Thyroid gland (tissue), 4 donors: ENCODE measurements at places on chromosomes 1 and 21. TPM values are rescaled to one million over a fixed set of nuclear protein-coding genes. Genes with fewer than 3 reads are reported as not detected.

GRCh38 chr1:75710832-75711231 is 13.7 kb upstream of the ACADM start:
- no peak for DNase-seq

- no peak for DNase-seq
Observed at GRCh38 chr21:41429925-41430491, 4.0 kb downstream of the MX1 start.

DNA sequence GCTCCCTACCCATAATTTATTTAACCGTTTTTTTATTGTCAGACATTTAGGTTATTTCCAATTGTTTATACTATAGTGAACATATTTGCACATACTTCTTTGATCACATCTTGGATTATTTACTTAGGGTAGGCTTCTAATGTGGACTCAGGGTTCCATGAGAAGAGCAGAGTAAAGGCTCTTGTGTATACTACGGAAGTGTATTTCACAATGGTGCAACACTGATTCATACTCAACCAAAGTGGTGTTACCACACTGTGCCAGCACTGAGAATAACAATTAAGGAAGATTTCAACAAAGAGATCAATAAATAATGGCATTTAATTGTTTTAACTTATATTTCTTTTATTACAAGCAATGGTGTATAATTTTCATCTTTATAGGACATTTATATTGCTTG is 251.2 kb downstream of the ZNF326 start:
- no peak for DNase-seq

GRCh38 chr1:16396591-16396990 is 29.5 kb downstream of the SZRD1 start:
- DNase-seq, result no peak

DNA sequence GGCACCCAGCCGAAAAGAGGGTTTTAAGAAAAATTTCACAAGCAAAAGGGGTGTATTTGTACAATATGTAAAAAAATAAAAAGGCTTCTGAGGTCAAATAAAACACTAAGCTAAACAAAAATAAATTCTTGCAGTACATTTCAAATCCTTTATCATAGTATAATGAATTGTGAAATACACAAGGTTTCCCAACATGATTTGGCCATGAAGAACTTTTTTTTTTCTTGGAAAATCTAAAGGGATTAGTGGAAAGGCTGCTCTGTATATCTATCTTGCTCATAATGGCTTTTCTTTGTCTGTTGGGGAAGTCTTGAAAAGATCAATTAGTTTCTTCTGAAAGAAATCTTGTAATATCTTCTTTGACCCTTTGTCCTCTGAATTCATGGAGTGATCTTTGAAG is 593.4 kb downstream of the PLPP3 start:
- DNase-seq, result no peak

DNA sequence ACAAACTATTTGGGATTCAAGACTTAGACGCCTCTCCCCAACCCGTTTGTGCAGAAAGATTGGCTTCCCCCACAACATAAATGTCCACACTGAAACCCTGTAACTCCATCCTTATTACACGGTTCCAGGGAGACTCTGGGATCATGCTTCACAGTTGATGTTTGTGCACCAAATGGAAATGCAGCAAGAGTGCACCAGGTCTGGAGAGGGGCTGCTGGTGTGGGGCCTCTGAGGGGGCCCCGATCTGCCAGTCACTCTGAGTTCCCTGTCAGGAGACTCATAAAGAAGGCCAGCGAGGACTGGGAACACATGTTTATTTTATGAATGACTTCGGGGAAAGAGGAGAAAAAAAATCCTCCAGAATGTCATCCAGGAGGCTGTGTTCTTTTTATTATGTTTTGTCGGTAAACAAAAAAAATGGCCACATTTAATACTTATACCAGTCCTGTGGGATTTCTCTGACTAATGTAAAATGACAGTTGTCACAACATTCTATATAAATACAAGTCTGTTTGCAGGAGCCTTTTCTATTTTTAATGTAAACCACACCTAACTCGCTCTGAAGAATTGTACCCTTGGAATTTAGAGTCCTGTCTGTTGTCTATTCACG is 439.1 kb upstream of the VAMP3 start:
- no peak for DNase-seq

DNA sequence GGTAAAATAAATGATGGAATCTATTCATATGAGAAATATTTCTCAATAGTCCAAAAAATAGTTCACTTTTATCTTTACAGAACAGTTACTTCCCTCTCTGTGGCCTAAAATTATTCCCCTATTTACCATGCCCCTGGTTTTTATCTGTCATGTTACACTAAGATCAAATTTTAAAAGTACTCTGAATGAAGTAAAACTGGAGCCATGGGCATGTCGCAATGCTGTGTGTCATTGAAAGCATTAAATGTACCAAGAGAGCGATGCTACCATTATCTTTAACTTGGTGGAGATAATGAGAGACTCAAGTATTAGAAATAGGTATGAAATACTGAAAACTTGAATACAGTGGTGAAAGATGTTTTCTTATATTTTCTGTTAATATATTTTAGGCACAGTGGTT is 146.2 kb downstream of the KCNT2 start:
- no peak for DNase-seq

GRCh38 chr1:60875138-60875537 is 207.2 kb upstream of the NFIA start:
- no peak for DNase-seq

DNA sequence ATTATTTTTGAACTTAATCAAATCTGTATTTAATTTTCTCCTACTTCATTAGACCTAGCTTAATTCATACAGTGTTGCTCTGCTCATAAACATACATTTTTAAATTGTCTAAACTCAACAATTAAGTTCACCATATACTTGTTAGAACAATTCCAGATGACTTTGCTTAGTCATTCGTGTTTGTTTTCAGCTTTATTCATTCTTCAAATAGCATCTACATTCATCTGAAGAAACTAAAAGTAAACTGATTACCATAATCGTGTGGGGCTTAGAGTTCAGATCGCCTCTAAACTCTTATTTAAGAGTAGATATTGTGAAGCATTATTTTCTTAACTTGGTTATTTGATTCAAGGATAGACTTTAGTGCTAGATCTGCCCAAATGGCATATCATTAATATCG is 34.4 kb downstream of the KLHL20 start:
- DNase-seq, result no peak

DNA sequence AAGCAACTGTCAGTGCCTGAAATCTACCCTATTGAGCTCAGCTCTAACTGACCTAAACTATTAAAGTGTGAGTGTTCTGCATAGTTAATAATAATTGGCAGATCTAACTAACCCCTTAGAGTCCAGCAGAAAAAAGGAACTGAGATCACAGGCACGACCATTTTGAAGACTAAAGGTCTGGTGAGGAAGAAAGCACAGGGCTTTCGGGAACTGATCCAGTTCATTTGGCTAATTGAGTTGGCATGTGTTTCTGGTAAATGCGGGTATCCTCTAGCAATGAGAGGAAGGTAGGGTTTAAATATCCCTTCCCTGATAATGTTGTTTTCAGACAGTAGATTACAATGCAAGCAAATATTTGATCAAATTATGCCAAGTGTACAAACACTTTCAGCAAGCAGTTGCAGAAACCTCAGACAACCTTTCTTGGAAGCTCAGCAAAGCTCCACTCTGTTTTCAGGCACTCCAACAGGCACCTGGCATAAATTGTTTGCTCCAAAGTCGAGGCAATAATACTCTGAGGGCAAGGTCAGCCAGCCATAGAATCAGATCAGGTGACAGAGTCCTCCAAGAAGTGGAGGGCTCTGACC is 100.8 kb downstream of the KCNK1 start:
- DNase-seq, result peak; percentile 5

GRCh38 chr1:183630748-183631147 is 4.8 kb downstream of the ARPC5 start:
- no peak for DNase-seq

GRCh38 chr21:30146558-30147282 is 19.9 kb downstream of the CLDN17 start:
- no peak for DNase-seq

GRCh38 chr1:179369751-179370341 is 4.1 kb downstream of the AXDND1 start:
- DNase-seq, result peak; percentile 19

GRCh38 chr1:161082483-161082882 is 6.9 kb downstream of the NECTIN4 start:
- no peak for DNase-seq

DNA sequence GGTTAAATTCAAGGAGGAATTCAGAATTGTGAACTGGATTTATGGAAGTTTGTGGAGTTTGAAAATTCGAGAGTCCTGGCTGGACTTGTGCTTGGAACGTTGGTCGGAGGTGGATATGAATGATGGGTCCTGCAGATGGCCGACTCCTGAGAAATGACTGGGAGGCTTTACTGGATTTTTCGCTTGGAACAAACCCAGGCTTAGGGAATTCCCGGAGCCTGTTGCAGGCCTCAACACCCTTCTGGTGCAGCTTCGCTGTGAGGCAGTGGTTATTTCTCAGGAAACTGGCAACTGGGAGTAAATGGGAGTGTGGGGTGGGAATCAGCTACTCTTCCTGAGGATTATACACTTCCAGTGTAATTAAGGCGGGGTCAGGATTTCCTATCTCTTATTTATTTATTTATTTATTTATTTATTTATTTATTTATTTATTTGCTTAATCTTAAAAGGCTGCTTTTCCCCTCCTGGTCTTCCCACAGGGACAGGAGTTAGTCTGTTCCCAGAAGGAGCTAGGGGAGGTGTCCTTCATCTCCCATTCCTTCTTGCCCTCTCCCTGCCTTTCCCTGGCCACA is 21.1 kb downstream of the MAPKAPK2 start:
- no peak for DNase-seq

GRCh38 chr1:183780159-183780558 is 24.8 kb upstream of the RGL1 start:
- DNase-seq, result no peak

DNA sequence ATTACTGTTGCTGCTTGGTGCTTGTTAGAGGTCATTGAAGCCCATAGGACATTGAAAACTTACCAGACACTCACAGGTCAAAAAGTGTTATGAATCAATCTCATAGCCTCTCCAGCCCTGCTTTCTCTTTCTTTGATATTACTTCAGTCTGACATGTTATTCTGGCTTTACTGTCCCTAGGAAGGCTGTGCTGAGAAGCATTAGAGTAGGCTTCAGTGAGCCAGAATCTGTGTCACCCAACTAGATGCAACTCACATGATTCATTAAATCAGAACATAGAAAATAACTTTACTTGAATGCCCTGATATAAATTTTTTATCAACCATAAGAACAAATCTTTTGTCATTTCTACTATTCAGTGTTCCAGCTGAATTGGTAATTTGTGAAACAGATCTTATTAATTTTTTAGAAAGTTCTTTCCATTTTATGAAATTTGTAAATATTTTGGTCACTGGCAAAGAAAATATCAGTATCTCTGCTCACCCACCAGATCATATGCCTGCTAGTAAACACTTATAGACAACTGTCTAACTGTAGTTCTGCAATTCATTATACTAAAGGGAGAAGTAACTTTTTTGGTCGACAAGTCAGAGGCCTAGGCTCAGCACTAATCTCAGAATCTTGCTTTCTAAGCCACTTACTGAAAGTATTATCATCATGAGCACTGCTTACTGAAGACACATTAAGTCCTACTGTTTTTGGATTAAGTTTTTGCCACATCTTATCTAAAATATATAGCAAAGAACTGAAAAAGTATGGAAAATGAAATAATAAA is 48.2 kb downstream of the RPAP2 start:
- no peak for DNase-seq

- no peak for DNase-seq
Observed at GRCh38 chr1:32406629-32407111, 12.4 kb upstream of the BSDC1 start.

DNA sequence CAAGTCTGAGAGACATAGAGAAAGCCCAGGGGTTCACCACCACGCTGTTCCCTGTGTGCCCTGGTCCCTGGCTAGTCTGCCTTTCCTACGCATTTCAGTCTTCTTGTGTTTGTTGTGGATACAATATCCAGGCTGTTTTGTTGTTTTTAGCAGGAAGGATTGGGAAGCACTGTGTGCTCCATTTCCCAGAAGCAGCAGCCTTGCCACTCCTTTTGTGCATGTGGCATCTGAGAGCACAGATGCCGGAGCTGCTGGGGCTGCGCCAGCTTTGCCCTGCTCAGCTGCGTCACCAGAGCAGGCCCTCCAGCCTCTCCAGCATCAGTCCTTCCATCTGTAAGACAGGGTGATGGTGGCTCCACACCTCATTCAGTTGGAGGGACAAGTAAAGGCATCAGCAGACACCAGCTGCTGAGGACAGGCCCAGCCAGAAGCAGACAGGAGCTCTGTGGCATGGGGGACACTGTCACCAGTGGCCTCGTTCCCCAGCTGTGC is 94.4 kb upstream of the COL6A1 start:
- no peak for DNase-seq

- peak; percentile 63 for DNase-seq
Observed at GRCh38 chr1:201505503-201505890, 1.4 kb downstream of the CSRP1 start.

DNA sequence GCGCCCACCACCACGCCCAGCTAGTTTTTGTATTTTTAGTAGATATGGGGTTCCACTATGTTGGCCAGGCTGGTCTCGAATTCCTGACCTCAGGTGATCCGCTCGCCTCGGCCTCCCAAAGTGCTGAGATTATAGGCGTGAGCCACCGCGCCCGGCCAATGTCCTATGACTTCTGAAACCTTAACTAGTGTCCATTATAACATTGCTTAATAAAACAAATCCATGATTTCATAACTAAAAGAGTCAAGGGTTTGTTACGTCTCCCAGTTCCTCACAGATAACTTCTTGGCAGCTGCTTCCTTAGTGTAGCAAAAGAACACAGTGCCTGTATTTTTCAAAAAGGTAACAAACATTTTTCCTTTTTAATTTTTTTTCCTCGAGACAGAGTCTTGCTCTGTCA is 53.6 kb downstream of the FBXO42 start:
- DNase-seq, result no peak

GRCh38 chr21:46122758-46123683 is 25.1 kb downstream of the COL6A2 start:
- no peak for DNase-seq

DNA sequence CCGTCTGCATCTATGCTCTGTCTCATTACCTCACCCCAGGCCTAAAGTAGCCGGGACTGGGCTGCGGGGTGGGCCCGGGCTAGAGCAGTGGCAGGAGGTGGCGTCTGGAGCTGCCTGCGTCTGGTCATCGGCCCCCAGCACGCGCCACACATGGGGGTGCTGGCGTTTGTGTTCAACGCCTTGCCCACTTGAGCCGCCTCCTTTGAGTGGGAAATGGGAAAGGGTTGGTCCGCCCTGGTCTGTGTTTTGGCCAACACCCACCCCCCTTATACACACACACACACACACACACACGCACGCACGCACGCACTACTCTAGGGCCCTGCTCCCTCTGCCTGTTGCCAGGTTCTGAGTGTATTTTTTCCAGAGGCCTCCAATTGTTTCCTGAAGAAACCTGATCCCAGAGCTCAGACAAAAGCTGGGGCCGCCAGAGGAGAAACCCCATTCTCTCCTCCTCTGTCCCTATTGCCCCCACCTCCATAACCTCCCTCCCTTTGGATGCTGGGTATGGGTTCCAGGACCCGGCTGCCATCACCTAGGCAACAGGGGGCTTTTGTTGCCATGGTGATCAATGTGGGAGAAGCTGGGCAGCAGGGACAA is 10.1 kb downstream of the VANGL2 start:
- no peak for DNase-seq

The ATP1A2 gene
- 4.2 TPM for total RNA-seq

The ADAM30 gene
- total RNA-seq, result 0.13 TPM

The ST6GALNAC5 gene
- not detected for total RNA-seq

The IL20 gene
- not detected for total RNA-seq

The ANGPTL3 gene
- total RNA-seq, result not detected

The DEGS1 gene
- 109 TPM for total RNA-seq

The SLC1A7 gene
- total RNA-seq, result not detected

The YBEY gene
- 25.4 TPM for total RNA-seq
